ENCODE measurements at places on chromosomes 1 and 21.

GRCh38 chr1:81290326-81290725, 510.4 kb upstream of the ADGRL2 start:
- DNase-seq, result no peak

DNA sequence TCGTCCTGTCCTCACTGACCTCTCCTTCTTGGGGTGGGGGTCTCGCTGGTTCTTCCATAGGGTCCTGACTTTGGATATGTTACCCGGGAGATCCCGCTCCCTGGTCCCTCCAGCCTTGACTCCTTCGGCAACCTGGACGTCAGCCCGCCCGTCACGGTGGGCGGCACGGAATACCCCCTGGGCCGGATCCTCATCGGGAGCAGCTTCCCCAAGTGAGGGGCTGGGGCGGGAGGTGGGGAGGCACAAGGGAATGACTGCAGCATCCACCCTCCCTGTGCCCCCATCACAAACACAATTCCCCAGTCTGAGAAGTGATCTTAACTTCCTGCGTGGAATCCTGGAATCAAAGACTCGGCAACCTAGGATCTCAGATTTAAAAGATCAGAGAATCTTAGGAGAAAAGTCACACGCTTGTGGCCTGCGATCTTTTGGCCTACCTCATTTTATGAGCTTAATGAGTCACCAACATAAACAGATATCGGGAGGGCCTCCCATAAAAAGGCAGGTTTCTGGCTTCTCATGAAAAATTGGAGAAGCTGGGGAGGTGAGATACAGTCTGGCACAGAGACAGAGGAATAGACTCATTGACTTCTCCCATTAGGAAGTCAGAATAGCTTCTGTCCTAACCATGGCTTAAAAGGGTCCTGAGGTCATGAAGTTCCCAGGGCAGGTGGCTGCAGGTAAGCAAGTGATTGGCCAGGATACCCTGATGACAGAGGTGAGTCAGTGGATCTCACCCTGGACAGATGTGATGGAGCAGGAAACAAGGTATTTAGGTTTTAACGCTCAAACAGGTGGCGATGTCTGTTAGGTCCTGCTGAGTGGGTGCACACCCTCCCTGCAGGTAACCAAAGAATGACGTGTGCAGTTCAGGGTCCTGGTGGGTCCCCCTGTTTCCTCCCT, 15.9 kb upstream of the PADI3 start:
- peak; percentile 77 for DNase-seq

GRCh38 chr1:153525088-153525728, 10.6 kb downstream of the S100A6 start:
- no peak for DNase-seq

- DNase-seq, result no peak
Observed at GRCh38 chr1:36520056-36520455, 37.3 kb upstream of the CSF3R start.

All from SJSA1 (cell line).